Left renal pelvis (tissue), 4 donors: ENCODE measurements at places on chromosomes 2 and 18.

DNA sequence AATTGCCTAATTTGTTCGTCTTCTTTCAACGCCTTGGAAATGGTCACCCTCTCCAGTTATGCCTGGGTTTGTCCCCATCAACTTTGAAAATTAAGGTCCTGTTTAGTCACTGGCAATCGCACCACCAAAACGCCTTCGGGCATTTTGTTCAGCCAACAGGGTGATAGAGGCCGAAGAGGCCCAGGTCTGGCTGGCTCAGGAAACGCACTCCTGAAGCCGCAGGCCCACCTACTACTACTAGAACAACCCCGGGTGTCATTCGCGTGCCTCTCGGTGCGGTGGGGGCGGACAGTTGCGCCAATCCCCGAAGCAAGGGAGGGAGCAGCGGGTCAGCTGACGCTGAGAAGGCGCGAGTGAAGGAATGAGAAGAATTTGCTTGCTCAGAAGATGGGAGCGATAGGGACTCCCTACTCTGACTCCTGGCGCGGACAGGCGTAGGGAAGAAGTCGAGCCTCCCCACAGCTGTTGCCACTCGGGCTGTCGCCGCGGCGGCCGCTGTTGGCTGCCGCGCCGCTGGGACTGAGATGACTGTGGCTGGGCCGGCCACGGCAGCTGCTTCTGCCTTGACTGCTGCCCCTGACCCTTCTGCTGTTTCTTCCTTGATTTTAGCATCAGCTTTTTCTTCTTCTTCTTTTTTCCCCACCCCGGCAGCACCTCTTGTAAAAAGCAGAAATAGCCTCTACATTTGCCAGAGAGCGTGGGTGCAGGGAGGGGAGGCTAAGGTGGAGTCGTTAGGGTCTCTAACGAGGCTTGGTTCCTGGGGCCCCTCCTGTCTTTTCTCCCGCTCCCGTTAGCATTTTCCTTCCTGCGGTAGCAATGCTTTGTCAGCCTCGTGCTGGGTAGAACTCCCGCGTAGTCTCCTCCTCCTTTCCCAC, 387.6 kb downstream of the FIGN start:
- DNase-seq, result peak; percentile 64

DNA sequence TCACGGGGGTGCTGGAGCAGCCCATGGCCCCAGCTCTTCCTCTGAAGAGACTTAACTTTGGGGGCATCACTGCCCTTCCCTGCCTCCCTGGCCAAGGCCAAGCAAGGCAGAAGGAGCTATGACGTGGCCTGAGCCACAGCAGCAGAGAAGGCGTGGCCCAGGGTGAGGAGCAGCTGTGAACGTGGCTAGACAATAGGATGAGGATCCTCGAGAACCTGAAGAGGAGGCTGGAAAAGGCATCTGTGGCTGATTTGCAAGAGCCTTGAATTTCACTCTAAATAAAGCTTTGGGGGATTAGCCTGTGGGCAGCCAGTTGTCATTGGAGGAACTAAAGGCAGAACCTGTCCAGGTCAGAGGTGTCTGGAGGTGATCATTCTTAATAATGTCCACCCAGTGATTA, 652.9 kb upstream of the ID2 start:
- no peak for DNase-seq

DNA sequence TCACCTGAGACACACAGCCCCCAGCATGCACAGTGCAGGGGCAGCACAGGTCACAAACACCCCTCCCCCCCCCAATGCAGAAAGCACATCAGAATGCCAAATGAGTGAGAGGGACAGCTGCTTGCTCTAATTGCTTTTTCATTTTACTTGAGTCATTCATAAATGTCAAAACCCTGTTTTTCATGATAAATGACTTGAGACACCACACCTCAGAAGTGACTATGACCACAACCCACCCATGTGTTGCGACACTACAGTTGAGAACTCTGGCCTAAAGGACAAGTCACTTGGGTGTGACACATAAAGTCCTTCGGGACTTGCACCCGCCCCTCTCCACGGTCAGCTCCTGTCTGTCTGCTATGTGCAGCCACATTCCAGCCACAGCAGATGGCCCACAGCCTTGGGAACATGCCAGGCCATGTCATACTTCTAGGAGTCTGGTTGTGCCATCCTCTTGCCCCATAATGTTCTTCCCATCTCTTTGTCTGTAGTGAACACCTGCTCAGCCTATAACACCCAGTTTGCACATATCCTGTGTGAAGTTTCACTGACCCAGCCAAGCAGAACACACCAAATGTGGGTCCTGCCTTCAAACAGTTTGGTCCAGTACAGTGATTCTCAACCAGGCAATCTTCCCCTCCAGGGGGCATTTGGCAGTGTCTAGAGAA, 30.2 kb upstream of the RIOK3 start:
- DNase-seq, result no peak

DNA sequence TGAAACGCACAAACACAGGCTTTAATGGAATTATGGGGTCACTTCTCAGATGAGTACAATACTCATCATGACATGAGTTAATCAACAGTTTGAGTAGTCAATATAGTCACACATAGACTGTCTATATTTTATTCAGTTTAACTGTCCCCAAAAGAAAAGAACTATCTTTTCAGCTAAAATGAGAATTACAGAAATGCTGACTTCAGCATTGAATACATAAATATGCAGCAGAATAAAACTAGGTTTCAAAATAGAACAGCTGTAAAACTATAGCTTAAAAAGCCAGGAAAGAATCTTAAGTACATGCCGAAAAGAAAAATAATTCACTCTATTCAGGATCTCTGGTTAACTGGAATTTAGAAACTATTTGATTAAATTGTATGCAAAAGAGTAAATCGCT, 30.0 kb downstream of the SMAD4 start:
- DNase-seq, result no peak

- DNase-seq, result no peak
Observed at GRCh38 chr2:238082151-238082550, 18.0 kb upstream of the ESPNL start.

- no peak for DNase-seq
Observed at GRCh38 chr2:135409436-135409835, 121.6 kb downstream of the ZRANB3 start.

DNA sequence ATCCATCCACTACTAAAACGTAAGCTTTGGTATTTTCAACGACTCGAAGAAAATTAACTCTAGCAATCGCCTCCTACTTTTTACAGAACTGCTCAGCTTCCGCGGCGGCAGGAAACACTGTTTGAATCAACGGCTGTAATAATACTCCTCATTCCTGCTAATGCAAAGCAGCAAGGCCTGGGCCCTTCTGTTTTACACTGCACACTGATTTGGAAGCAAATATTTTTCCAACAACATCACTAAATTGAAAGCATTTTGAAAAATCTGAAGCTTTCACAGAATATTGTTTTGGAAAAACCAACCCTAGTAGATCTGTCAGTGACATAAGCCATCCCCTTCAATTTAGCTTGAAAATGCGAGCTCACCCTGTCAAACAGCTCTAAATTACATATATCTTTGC, 261.2 kb downstream of the TXNL1 start:
- DNase-seq, result no peak

DNA sequence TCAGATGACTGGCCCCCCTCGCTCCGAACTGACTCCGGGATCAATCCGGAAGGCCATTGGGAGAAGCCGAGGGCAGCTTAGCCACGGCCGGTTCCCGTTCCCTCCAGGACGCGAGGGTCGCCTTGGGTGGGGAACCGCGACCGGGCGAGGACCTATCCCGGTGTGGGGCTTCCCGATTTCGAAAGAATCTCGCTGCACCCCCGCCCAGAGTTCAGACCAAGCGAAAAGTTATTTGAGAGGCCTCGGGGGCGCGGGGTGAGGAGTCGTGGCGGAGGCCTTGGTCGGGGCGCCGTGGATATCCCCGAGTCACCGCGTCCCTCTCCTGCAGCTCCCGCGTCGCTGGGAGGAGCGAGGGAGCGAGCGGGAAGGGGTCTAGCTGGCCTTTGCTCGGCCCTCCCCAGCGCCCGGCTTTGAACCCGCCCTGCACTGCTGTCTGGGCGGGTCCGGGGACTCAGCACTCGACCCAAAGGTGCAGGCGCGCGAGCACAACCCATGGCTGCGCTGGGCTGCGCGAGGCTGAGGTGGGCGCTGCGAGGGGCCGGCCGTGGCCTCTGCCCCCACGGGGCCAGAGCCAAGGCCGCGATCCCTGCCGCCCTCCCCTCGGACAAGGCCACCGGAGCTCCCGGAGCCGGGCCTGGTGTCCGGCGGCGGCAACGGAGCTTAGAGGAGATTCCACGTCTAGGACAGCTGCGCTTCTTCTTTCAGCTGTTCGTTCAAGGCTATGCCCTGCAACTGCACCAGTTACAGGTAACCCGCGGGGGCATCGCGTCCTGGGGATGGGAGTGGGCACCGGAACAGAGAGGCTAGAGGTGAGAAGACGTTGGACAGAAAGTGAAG, at the start of gene CYP27A1:
Gene CYP27A1 (plus strand): TSS at position 457 of the 837 bp plus-strand sequence. CDS start 36 bp downstream, at position 493.
- DNase-seq, result no peak

DNA sequence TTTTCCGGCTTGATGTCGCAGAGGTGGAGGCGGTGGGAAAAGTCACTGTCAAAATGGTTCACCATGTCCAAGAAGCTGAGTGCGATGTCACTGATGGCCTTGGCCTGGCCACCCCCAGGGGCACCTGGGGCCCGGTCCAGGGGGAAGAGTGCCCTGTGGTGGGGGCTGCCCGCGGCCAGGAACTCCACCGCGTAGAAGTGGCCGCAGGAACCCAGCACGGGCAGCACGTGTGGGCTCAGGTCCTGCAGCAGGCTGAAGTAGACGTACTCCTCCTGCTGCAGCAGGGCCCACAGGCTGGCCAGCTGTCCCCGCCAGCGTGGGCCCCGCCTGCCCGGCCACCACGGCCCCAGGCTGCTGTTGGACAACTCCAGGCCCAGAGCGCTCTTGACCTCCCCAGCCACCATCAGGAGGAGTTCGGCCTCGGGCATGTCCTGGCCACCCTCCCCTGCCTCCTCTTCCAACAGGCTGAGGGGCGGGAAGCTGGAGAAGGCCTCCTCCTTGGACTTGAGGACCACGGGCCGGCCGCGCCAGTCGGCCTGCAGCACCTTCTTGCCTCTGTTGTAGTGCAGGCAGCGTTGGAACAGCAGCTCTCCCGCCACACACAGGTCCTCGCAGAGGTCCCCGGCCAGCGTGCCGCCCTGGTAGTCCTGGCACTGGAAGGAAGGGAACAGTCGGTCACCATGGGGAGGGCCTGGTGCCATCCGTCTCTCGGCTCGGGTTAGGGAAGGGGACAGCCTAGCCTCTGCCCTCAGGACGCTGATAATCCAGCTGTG, 10.3 kb downstream of the DIPK1C start:
- no peak for DNase-seq

- DNase-seq, result no peak
Observed at GRCh38 chr2:119383410-119384140, 16.8 kb downstream of the DBI start.

DNA sequence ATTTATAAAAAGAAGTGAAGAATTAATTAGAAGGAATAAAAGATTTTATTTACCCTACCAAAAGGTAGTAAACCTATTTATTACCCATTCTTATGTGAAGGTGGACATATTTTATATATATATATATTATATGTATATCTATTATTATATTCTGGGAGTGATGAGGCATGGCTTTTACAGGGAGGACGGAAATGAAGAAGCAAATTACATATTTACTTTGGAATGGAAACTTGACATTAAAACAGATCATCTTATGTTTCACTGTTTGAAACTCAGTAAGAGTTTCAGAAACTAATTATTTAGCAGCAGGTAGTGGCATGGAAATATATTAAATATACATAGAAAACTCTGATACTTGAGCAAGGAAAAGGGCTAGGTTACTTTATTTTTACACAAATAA, 143.4 kb downstream of the LCLAT1 start:
- no peak for DNase-seq

DNA sequence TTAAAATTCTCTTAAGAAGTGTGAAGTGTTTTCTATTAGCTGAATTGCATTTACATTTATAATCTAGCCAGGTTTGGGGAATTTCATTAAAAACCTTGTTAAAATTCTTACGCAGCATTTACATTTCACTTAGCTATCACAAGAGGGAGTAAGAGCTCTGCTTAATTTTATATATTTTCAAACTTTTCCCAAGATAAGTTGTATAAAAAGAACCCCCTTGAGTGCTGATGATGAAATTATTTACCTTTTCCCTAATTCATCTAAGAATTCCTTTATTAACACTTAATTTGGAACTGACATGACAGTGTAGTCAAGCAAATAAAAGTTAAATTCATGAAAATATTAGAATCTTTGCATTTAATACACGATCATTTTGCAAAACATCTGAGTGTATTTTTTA, 54.2 kb upstream of the ZSWIM2 start:
- no peak for DNase-seq

DNA sequence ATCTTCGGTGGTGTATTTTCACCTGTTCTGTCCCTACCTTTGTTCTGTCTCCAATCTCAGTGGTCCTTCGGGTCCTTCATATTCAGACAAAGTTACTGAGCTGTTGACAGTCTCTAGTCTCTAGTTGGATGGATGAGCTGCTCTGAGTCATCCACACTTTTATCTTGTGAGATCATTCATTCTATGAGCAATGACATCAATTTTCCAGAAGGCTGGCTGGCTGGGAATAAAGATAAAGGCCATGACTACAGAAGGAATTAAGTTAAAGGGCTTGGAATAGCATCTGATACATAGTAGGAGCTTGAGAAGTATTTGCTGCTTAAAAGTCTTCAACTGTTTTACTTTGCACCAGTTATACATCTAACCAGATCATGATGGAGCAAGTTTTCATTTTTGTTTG, 43.1 kb upstream of the SLC39A10 start:
- DNase-seq, result no peak

GRCh38 chr2:127017548-127017947, 89.4 kb downstream of the BIN1 start:
- no peak for DNase-seq

GRCh38 chr18:56831988-56832387, 180.8 kb downstream of the WDR7 start:
- no peak for DNase-seq

DNA sequence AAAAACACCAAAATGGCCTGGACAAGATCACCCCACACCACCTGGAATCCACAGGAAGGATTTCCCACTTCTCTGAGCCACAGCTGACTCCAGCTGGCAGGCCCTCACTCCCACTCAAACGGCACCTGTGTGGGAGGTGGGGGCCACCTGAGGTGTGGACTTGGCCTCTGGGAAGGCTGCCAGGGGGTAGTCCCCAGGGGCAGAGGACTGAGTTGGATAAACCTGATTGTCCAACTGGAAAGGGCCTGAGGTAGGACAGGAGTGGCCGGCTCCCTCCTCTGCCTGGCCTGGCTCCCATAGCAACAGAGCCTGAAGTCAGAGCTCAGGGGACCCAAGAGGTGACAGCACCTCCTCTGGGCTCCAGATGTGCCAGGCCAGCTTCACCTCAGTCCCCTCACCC, 300.2 kb downstream of the CELF4 start:
- no peak for DNase-seq

GRCh38 chr2:241850544-241851324, 8.0 kb downstream of the PDCD1 start:
- no peak for DNase-seq

GRCh38 chr18:49920731-49921130, 107.4 kb upstream of the ACAA2 start:
- DNase-seq, result no peak

- no peak for DNase-seq
Observed at GRCh38 chr2:181123798-181124231, 143.4 kb downstream of the UBE2E3 start.

DNA sequence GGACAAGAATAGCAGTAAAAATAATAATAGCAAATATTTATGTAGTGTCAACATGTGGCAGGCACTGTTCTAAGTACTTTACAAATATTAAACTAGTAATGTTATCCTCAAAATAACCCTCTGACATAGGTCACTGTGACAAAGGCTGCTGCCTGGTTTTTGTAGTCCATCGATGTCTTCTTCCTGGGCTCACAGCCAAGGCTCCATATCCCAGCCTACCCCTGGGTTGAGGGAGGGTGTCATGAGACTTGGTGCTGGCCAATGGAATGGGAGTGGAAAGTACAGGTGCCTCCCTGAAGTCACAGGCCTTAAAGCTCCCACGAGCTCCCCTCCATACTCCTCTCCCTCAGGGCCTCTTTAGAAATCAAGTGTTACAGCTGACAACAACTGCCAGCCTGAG, 159.3 kb downstream of the CYRIA start:
- DNase-seq, result no peak
